Transverse colon (tissue), 4 donors: ENCODE measurements at places on chromosomes 4 and X. TPM values are rescaled to one million over a fixed set of nuclear protein-coding genes. Genes with fewer than 3 reads are reported as not detected.
A peak's percentile ranks its signal among the peaks of the same experiment; 100 is the strongest.

- no peaks in the 10 kb centered on the region for H3K4me1 ChIP-seq
- no peaks in the 10 kb centered on the region for H3K36me3 ChIP-seq
- no peak for DNase-seq
- H3K27ac ChIP-seq = no peak overlapping the region
- no peaks in the 10 kb centered on the region for H3K27me3 ChIP-seq
Observed at GRCh38 chrX:119150163-119151050, 22.8 kb upstream of the KIAA1210 start.

The XG gene
- not detected for total RNA-seq

The MND1 gene
- 3.2 TPM for total RNA-seq

GRCh38 chrX:30538271-30538670 is 39.3 kb downstream of the TASL start:
- H3K4me1 ChIP-seq = no peaks in the 10 kb centered on the region
- DNase-seq = no peak
- no peak overlapping the region for H3K27ac ChIP-seq
- no peaks in the 10 kb centered on the region for H3K36me3 ChIP-seq
- no peak overlapping the region for H3K4me3 ChIP-seq

DNA sequence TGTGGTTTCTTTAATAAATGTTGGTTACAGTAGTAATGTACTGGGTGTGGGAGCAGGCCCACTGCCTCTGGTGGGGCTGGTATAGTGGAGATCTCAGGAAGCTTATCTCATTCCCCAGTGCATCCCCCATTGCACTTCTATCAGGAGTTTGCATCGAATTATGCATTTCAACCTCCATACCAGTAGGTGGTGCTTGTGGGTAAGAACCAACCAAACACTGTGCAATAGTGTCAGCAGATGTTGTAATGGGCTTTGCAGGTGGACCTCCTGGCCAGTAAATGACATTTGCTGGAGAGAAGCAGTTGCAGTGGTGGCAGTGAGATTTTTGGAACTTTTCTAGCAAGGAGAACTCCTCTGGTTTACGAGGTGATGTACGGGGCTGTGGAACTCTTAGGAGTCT is 150.6 kb downstream of the POU3F4 start:
- H3K27me3 ChIP-seq = no peaks in the 10 kb centered on the region
- no peak overlapping the region for H3K4me3 ChIP-seq
- no peak for DNase-seq
- no peak overlapping the region for H3K27ac ChIP-seq

GRCh38 chr4:80913381-80913780 is 117.1 kb upstream of the BMP3 start:
- no peaks in the 10 kb centered on the region for H3K36me3 ChIP-seq
- H3K27me3 ChIP-seq = no peaks in the 10 kb centered on the region
- H3K4me1 ChIP-seq = no peaks in the 10 kb centered on the region
- DNase-seq = no peak
- H3K4me3 ChIP-seq = no peak overlapping the region

The DMD gene
- 44.6 TPM for total RNA-seq

The ITIH6 gene
- total RNA-seq = not detected

DNA sequence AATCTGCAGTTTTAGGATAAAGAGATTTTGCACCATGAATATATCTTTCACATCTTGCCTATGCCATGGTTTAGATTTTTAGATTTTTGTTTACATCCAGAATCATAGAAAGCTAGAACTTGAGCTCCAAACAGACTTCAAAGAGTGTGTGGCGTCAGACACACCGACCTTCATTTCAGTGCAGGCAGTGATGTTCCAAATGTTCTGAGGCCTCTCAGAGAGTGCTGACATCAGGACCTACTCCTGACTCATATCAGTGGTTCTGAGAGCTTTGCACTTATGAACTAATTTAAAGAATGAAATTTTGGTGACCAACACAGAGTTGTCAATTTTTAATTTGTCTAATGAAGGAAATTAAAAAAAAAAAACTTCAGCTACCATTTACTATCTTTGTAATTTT is 18.3 kb downstream of the CXCR3 start:
- no peak overlapping the region for H3K27ac ChIP-seq
- H3K36me3 ChIP-seq = no peaks in the 10 kb centered on the region
- no peaks in the 10 kb centered on the region for H3K4me1 ChIP-seq
- no peak overlapping the region for H3K4me3 ChIP-seq

The ARHGAP6 gene
- 12.4 TPM for total RNA-seq

- H3K27me3 ChIP-seq = no peaks in the 10 kb centered on the region
- H3K4me1 ChIP-seq = no peaks in the 10 kb centered on the region
- no peaks in the 10 kb centered on the region for H3K36me3 ChIP-seq
- no peak overlapping the region for H3K27ac ChIP-seq
- no peak for DNase-seq
Observed at GRCh38 chr4:40812386-40812785, 62.6 kb downstream of the NSUN7 start.

GRCh38 chr4:3845744-3846429 is 79.7 kb downstream of the ADRA2C start:
- no peaks in the 10 kb centered on the region for H3K36me3 ChIP-seq
- no peak for DNase-seq
- no peaks in the 10 kb centered on the region for H3K4me1 ChIP-seq

GRCh38 chr4:15037923-15038541 is 35.8 kb downstream of the CPEB2 start:
- H3K4me1 ChIP-seq = peaks cover 11% of the 10 kb centered on the region
- no peaks in the 10 kb centered on the region for H3K36me3 ChIP-seq
- no peak overlapping the region for H3K4me3 ChIP-seq
- H3K27me3 ChIP-seq = no peaks in the 10 kb centered on the region
- no peak for DNase-seq
- H3K27ac ChIP-seq = no peak overlapping the region

DNA sequence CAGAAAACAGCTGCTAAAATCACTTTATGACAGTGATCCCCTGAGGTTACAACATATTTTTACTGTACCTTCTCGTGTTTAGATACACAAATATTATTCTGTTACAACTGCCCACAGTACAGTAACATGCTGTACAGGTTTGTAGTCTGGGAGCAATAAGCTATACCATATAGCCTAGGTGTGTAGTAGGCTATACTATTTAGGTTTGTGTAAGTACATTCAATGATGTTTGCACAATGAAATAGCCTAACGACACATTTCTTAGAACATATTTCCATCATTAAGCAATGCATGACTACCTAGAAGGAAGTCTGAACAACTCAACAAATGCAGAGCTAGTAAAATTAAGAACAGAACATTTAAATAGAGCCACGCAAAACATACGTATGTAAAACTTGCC is 112.7 kb downstream of the ZAR1 start:
- H3K27me3 ChIP-seq = no peaks in the 10 kb centered on the region
- H3K4me3 ChIP-seq = no peak overlapping the region
- H3K4me1 ChIP-seq = peaks cover 62% of the 10 kb centered on the region
- DNase-seq = no peak
- peaks cover 8% of the 10 kb centered on the region for H3K36me3 ChIP-seq

DNA sequence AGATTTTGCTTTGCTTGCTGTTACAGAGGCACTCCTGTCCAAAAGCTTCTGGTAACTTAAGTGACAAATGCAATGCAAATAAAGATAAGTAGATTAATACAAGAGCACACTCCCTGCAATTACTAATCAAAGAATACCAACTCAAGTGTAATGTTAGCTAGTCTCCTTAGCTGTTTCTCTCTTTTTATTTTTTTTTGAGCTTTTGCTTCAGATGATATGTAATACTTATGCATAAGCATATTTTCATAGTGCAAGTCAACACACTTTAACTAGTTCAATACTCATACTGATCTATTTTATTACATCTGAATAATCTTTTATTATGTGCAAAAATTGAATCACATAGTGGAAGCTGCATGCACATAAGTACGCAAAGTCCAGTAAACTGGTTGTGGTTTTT is 2.7 kb downstream of the SLC7A11 start:
- H3K27ac ChIP-seq = no peak overlapping the region
- no peak for DNase-seq
- H3K27me3 ChIP-seq = no peaks in the 10 kb centered on the region
- H3K4me3 ChIP-seq = no peak overlapping the region
- no peaks in the 10 kb centered on the region for H3K4me1 ChIP-seq

GRCh38 chr4:169315530-169316343 is 45.0 kb upstream of the SH3RF1 start:
- H3K27ac ChIP-seq = no peak overlapping the region
- no peaks in the 10 kb centered on the region for H3K36me3 ChIP-seq
- DNase-seq = peak; percentile 13
- peaks cover 15% of the 10 kb centered on the region for H3K4me1 ChIP-seq
- H3K27me3 ChIP-seq = no peaks in the 10 kb centered on the region

DNA sequence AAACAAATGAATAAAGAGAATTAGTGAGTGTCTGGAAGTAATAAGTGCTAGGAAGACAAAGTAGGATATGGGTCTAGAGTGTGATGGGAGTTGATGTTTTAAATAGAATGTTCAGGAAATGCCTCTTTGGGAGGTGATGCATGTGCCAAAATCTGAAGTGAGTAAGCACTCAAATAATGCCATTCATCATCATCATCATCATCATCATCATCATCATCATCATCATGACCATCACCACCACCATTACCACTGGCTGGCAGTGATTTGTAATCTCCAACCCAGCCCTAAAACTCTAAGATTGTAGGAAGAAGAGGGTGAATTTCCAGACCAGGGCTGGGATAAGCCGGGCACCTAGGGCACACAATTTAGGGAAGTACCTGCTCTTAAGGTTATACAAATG is 9.7 kb upstream of the SOX3 start:
- no peak overlapping the region for H3K27ac ChIP-seq
- peaks cover 29% of the 10 kb centered on the region for H3K27me3 ChIP-seq
- DNase-seq = no peak

GRCh38 chr4:72974694-72975487 is 94.6 kb downstream of the COX18 start:
- H3K4me1 ChIP-seq = no peaks in the 10 kb centered on the region
- H3K36me3 ChIP-seq = no peaks in the 10 kb centered on the region
- no peak overlapping the region for H3K4me3 ChIP-seq
- no peak overlapping the region for H3K27ac ChIP-seq
- no peak for DNase-seq
